Keratinocyte (primary cell): ENCODE measurements at places on chromosomes 13 and 19.

GRCh38 chr13:26656919-26657318 lies 99.4 kb downstream of the WASF3 start:
- no peak for DNase-seq

DNA sequence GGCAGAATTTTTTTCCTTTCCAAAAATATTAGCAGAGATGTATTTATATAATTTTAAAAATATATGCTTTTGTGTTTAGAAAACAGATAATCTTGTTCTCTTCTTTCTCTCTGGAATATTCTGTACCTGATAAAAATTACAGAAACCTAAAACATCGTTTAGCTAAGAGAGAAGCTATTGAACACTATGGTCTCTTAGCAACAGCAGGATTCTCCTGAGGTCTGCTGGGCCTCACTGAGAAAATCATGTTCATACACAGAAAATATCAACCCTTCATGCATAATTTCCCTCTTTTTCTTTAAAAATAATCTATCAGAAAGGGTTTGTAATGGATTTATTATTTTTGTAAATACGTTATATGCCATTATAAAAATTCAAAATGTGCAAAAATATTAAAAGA lies 242.2 kb downstream of the DCLK1 start:
- no peak for DNase-seq

GRCh38 chr19:9885077-9885552 lies 50.0 kb downstream of the PIN1 start:
- no peak for DNase-seq

GRCh38 chr13:80705371-80706163 lies 364.6 kb upstream of the SPRY2 start:
- no peak for DNase-seq

DNA sequence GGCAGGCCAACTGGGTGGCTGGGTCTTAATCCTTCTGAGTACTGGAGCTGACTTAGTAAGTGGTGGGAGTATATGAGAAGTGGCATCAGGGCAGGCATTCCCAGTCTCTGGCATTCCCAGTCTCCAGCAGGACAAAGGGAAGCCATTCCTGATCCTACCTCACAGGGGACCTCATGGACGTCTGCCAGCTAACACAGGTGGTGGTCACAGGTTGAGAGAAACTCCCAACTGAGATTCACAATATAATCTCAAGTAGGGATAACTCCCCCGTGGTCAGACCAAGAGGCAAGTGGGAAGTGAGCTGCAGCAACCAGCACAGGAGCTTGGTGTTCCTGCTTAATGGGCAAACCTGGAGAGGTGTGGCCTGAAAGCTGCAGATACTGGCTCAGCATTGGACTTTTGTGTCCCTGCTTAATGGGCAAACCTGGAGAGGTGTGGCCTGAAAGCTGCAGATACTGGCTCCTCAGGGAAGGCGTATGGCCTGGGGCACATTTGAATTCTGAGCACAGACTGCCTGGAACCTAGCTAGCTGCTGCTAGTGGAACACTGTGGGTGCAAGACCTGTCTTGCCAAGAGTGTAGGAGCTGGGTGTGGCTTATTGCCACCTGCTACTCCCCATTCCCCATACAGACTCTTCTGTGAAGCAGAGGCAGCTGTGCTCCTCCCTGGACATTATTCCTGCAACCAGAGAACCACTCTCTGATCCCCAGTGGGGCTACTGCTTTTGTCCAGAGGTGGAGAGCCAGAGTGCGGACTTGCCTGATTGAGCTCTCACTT lies 25.9 kb upstream of the OR10H2 start:
- peak; percentile 17 for DNase-seq

DNA sequence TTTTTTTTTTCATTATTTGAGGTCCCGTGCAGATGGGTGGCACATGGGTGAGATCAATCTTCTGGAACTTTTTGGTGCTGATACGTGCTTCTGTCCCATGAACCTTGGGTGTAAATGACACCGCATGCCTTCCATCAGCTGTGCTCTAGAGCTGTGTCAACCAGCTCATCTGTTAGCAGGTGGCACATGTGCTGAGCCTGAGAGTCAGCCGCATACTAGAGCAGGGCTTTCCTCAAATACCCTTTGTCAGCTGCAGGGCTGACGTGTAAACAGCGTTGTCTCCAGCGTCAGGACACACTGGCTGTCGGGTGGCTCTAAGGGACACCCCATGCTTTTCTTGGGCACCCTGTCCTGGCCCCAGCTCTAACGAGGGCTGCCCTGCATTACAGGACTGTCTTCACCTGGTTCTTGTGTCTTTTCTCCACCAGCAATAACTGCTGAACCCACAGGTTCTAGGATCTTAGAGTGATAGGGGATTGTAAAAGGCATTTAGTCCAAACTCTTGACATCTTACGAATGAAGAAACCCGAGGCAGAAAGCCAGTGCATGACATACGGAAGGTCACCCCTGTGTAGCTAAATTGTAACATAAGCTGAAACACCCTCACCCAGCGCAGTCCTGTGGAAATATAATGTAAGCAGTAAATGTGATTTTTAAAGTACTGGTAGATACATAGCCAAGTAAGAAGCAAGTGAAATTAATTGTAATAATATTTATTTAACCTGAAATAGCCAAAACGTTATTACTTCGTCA lies 119.5 kb downstream of the LRCH1 start:
- no peak for DNase-seq

- no peak for DNase-seq
These were observed 26.8 kb downstream of the AP1M1 start for GRCh38 chr19:16224293-16225045.

DNA sequence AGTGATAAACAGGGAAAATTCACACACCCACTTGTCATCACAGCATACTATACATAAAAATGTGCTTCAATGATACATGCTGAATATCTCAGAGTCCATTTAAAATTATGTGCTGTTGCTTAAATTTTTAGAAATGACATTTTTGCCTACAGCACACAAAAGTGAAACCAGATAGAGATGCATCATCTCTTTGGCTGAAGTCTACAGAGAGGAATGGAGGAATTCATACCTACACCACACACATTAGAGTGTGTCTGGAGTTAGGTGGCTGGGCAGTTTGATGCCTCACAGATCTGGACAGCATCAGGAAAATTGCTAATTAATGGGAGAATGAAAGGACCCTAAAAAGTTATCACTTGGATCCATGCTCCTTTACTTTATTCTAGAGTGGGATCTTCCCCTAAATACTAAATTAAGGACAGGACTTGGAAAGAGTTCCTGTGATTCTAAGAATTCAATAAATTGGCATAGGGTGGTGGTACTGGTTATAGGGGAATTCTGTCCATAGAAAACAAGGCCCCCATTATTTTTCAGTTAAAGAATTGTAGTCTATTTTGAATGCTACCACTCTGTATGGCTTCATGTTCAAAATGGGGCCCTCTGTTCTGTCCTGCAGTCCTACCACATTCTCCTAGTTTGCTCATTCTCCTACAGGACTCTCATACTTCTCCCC lies 41.3 kb downstream of the RCBTB2 start:
- no peak for DNase-seq

DNA sequence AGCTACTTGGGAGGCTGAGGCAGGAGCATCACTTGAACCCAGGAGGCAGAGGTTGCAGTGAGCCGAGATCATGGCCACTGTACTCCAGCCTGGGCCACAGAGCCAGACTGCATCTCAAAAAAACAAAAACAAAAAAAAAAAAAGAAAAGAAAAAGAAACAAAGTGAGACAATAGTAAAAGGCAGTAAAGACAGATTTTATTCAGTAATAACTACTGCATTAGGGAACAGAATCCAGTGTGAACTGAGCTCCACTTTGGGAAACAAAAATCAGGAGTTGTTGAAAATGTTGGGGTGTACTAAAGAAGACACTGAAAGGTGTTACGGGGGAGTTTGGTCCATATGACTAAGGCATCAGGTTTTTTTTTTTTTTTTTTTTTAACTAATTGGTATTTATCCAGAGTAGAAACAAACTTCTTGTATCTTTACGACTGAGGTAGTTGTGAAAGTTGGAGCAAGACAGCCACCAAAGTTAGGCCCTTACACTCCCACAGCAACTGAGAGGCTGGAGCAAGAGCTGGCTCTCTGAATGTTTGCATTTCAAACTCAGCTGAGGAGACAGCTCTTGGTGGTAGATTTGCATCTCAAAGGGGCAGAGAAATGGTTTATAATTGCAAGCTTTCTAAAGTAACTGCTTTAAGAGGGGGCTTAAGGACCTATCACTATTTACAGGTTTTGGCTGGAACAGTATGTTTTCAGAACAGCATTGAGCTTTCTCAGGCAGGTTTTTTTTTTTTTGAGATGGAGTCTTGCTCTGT lies 24.2 kb downstream of the ZNF607 start:
- DNase-seq = no peak

DNA sequence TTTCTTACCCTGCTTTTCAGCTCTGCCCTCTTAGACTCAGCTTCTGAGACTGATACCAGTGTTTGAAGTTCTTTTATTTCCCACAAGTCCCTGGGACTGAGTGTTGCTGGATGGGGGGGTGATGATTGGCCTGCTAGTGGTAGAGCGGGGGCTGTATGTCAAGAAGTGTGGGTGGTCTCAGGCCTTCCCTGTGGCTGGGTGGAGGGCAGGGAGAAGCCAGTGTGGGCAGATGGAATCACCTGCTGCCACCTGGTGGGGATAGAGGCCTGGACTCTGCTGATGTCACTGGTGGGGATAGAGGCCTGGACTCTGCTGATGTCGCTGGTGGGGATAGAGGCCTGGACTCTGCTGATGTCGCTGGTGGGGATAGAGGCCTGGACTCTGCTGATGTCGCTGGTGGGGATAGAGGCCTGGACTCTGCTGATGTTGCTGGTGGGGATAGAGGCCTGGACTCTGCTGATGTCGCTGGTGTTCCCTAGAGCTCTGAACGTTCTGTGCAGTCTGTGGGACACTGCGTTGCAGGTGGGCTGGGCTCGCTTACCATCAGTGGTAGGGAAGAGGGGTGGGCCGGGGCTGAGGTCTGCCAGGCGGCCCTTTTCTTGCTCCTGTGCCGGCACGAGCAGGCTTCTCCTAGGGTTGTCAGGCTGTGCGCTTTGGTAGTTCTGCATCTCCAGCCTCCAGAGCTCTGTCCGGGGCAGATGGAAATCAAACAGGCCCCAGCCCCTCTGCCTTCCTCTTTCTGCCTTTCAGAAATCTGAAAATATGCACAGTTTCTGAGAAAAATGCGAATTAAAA lies 101.3 kb downstream of the ARHGEF7 start:
- DNase-seq = no peak

DNA sequence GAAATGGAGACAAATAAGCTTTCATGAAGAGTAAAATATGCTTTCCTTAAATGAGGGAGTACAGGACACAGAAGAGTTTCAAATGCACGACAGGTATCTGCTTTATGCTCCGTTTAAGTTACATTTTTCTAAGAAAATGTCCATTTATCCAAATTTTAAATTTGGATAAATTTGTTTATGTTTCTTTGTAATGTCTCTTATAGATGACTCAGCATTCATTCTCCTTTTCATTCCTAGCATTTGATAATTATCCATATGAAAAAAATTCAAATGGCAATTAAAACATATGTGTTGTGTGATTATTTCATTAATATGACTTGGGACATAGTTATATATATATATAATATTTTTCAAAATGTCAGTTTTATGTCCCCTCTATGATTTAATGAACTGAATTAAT lies 1449.3 kb downstream of the SLITRK1 start:
- no peak for DNase-seq

DNA sequence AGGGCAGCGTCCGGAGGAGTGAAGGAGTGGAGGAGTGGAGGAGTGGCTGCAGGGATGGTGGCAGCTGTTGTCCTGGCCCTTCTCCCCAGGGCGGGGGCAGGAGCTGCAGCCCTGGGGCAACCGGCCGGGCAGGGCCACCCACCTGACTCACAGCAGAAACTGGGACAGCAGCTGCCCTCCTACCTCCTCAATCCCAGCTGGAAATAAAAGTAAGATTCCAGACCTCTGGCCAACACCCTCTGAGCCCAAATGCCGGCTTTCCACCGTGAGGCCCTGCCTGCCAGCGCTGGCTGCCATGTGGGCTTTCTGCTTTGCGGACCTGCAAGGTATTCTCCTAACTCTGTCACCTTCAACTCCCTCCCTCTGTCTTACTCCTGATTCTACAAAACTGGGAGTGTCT lies 3.3 kb upstream of the CLPP start:
- no peak for DNase-seq

- peak; percentile 13 for DNase-seq
These were observed 56.8 kb downstream of the POLR1D start for GRCh38 chr13:27678306-27679040.

GRCh38 chr13:59182241-59182640 lies 981.5 kb downstream of the DIAPH3 start:
- DNase-seq = no peak

DNA sequence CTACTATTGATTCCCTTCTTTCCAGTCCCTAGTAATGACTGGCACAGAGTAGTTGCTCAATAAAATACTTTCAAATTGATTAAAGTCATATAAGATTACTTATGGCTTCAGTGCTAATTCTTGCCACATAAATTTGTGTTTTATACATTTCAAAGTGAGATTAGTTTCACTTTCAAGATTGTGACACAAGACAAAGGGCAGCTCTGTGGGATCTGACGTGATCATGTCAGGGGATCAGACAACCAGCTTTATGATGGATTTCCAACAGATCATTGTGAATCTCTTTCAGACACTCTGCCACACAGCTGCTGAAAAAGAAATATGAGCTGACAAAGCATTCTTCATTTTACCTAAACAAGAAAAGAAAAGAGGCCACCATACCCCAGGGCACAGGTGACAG lies 73.4 kb upstream of the POMP start:
- DNase-seq = no peak

- DNase-seq = no peak
These were observed at the start of gene CARD8 for GRCh38 chr19:48255376-48256303. CARD8 (minus strand) TSS chr19:48255912; CDS start chr19:48241020, 14,892 bp downstream.

DNA sequence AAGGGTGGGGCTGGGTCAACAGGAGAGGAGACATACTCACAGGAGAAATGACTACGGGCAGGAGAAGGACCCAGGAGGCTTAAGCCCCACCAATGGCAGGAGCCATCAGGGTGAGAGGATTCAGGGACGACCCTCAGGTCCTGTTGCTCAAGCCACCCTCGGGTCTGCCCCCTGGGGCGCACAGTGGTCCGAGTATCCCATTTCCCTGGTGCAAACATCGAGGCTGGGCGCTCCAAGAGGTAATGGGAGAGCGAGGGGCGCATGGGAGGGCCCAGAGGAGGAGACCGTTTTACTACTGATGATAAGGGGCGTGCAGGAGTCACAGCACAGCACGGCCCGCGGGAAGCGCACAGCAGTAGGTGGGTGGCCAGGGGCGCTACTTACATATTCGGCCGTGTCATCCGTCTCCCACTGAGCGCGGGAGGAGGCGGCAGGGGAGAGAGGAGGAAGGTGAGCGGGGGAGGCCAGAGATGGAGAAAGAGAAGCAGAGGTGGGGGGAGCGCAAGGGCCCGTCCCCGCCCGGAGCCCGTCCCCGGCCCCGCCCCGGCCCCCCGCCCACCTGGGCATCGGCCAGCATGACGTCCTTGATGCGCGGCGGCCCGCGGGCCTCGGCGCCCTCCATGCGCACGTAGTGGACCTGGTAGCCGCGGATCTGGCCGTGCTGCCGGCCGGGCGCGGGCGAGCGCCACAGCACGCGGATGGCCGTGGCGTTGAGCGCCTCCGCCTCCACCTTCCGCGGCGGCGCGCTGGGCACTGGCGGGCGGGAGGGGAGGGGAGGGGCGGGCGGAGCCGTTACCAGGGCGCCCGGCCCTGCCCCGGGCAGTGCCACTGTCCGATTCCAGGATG lies 111.5 kb downstream of the PTPRS start:
- DNase-seq = no peak
